Vagina (tissue), 2 donors: ENCODE measurements at places on chromosomes 16 and 17.

GRCh38 chr16:11796227-11797165 is 562 bp downstream of the ZC3H7A start:
- DNase-seq: no peak

DNA sequence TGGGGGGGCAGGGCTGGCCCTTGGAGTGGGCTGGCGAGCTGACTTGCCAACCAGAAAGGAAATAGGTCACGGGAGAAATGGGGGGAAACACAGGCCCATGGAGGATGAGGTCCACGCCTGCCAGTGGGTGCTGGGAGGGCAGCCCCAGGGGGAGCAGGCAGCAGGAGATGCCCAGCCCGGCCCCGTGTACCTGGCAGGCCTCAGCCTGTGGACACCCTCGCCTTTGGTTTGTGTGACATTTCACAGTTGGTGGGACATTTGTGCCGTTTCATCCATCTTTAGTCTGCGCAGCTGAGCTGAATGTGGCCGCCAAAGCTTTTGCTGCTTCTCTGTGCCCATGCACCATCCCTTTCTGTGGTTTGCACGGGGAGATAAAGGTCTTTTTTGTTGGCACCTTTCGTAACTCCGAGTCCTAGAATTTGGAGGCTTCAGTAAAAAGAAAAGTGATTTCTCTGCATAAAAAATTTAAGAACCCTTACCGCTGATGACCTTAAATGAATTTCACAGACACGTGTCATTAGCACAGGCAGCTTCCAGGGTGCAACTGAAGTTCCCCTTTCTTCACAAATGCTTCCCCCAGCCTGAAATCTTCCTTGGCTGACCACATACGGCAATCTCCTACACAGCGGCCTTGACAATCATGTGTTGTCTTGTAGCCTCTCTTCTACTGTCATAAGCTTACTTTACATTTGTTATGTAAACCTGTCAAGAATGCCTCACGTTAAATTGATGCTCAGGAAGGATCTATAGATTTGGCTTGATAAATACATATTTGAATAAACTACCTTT is 193.6 kb downstream of the RPTOR start:
- DNase-seq: no peak

DNA sequence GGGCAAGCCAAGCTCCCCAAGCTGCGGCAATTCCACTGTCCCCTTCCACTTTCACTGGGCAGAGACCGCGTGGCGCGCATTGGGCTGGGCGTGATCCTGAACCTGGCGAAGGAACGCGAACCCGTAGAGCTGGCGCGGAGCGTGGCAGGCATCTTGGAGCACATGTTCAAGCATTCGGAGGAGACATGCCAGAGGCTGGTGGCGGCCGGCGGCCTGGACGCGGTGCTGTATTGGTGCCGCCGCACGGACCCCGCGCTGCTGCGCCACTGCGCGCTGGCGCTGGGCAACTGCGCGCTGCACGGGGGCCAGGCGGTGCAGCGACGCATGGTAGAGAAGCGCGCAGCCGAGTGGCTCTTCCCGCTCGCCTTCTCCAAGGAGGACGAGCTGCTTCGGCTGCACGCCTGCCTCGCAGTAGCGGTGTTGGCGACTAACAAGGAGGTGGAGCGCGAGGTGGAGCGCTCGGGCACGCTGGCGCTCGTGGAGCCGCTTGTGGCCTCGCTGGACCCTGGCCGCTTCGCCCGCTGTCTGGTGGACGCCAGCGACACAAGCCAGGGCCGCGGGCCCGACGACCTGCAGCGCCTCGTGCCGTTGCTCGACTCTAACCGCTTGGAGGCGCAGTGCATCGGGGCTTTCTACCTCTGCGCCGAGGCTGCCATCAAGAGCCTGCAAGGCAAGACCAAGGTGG is 9.8 kb downstream of the SARM1 start:
- no peak for DNase-seq

GRCh38 chr16:27221576-27222248 is 18.4 kb downstream of the KDM8 start:
- DNase-seq: no peak

DNA sequence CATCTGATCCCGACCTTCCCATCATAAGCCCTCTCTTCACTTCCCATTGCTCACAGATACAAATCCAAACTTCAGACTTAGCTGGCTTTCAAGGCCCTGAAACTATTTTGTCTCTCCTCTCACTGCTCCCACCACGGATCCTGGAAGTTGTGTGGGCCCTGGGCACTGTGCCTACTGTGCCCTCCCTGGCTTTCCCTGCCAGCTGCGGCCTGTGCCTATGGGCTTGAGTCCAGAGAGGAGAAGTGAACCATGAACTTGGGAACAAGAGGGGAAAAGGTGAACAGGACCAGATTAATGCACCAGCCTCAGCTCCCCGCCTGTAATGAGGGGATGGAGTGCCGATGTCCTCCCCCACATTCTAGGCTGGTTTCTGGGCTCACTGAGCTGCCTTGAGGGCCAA is 18.9 kb upstream of the KCNJ12 start:
- DNase-seq: no peak
